Heart right ventricle (tissue), 16 donors: ENCODE measurements at places on chromosomes 5 and 9. TPM values are rescaled to one million over a fixed set of nuclear protein-coding genes. Genes with fewer than 3 reads are reported as not detected.

The SPINK7 gene
- total RNA-seq: not detected

The PSMB7 gene
- 159 TPM for total RNA-seq

The HMMR gene
- 0.10 TPM for total RNA-seq

The STPG3 gene
- 0.32 TPM for total RNA-seq

The SLC27A6 gene
- total RNA-seq: 42.5 TPM

The SMIM33 gene
- not detected for total RNA-seq

The SYK gene
- 1.0 TPM for total RNA-seq

The SLCO4C1 gene
- total RNA-seq: 0.21 TPM

The ARHGEF39 gene
- 0.69 TPM for total RNA-seq

The ANKS6 gene
- total RNA-seq: 3.9 TPM

The IFNA2 gene
- total RNA-seq: not detected

The SV2C gene
- total RNA-seq: not detected

The C5orf58 gene
- total RNA-seq: not detected

The SPATA9 gene
- total RNA-seq: not detected

The TNC gene
- total RNA-seq: 13.1 TPM

The SOHLH1 gene
- not detected for total RNA-seq

The FRMD3 gene
- total RNA-seq: 134 TPM

The PCDHB13 gene
- total RNA-seq: 3.0 TPM

The SLC45A2 gene
- total RNA-seq: 0.11 TPM

The SHISAL2B gene
- total RNA-seq: not detected

The STK32A gene
- total RNA-seq: 0.85 TPM

The HSD17B3 gene
- total RNA-seq: 0.77 TPM
